ENCODE measurements at places on chromosomes 7 and 10. TPM values are rescaled to one million over a fixed set of nuclear protein-coding genes. Genes with fewer than 3 reads are reported as not detected.

Gene ITGB8
- total RNA-seq = 0.05 TPM

Gene UCN3
- not detected for total RNA-seq

DNA sequence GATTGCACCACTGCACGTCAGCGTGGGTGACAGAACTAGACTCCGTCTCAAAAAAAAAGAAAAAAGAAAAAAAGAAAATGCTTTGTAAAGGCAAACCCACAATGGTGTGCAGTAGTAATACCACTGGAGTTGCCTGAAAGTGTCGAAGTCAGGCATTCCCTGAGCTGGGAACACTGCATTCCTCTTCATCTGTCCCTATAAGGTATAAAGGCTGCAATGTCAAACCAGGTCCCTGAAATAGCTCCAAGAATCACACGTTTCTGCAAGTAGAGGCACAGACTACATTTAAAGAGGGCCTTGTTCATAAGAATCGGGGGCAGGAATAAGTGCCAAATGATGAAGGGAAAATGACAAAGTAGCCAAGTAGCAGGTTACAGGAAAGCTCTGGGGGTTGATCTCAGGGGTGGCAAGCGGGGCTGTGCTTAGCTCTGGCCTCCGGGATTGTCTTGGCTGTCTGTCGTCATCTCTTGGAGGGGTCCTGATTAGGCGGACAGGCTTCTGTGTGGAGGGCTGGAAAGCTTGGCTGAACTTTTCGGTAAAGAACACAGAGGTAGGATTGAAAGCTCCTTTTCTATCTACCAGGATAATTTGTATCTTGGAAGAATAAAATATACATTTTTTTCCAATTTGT lies 109.1 kb downstream of the PFKFB3 start:
- H3K4me1 ChIP-seq = peaks cover 10% of the 10 kb centered on the region
- H3K27me3 ChIP-seq = no peaks in the 10 kb centered on the region
- no peak overlapping the region for H3K27ac ChIP-seq

DNA sequence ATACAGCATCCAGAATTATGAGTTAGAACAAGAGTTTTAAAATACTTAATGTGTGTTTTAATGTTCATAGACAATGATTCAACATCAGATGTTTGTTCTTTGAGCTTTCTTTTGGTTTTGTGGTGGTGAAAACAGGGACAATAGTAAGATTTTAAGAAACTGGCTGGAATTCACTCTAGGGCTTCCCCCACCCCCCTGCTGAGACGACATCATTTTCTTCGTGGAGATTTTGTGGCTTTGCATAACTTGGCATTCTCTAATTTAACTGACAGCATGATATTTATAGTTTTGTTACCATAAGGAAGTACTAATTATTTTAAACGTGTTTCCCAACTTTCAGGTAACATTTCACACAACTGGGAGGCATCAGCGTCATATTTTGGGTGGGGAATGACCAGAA lies 184.1 kb downstream of the BICC1 start:
- H3K27ac ChIP-seq = no peak overlapping the region
- no peak overlapping the region for H3K4me3 ChIP-seq
- no peaks in the 10 kb centered on the region for H3K4me1 ChIP-seq
- H3K36me3 ChIP-seq = no peaks in the 10 kb centered on the region
- H3K27me3 ChIP-seq = no peaks in the 10 kb centered on the region

GRCh38 chr10:77240041-77240652 lies 397.5 kb downstream of the KCNMA1 start:
- H3K36me3 ChIP-seq = no peaks in the 10 kb centered on the region
- DNase-seq = no peak
- H3K4me3 ChIP-seq = no peak overlapping the region
- no peak overlapping the region for H3K27ac ChIP-seq
- H3K27me3 ChIP-seq = no peaks in the 10 kb centered on the region
- H3K4me1 ChIP-seq = no peaks in the 10 kb centered on the region

DNA sequence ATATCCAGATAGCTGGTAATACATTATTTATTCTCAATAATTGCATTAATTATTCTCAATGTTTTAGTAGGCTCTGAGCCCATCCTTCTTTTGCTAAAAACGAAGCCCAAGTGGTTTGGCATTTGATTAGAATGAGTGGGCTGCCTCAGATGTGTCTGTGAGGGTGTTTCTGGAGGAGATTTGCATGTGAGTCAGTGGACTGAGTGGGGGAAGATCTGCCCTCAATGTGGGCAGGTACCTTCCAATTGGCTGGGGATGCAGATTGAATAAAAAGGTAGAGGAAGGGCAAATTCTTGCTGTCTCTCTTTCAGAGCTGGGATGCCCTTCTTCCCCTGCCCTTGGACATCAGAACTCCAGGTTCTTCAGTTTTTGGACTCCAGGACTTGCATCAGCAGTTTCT lies 290.6 kb upstream of the SMIM30 start:
- H3K36me3 ChIP-seq = no peaks in the 10 kb centered on the region
- no peak for DNase-seq
- H3K27ac ChIP-seq = no peak overlapping the region
- no peak overlapping the region for H3K4me3 ChIP-seq

DNA sequence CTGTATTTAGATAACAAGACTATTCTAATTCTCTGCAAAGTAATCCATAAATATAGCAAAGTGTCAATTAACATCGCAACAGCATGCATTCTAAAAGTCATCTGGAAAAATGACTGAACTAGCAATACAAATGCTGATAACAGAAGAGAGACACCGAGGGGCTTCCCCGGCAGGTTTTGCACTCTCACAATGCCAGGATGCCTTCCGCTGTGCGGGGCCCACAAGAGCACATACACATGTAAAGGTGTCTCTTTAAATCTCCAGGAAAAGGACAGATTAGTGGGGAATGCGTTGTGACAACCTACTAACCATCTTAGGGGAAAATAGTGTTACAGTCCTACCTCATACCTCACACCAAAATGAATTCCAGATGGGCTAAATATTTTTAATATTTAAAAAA lies 86.9 kb downstream of the CXCL12 start:
- no peaks in the 10 kb centered on the region for H3K36me3 ChIP-seq
- peaks cover 2% of the 10 kb centered on the region for H3K27me3 ChIP-seq
- H3K4me1 ChIP-seq = no peaks in the 10 kb centered on the region

DNA sequence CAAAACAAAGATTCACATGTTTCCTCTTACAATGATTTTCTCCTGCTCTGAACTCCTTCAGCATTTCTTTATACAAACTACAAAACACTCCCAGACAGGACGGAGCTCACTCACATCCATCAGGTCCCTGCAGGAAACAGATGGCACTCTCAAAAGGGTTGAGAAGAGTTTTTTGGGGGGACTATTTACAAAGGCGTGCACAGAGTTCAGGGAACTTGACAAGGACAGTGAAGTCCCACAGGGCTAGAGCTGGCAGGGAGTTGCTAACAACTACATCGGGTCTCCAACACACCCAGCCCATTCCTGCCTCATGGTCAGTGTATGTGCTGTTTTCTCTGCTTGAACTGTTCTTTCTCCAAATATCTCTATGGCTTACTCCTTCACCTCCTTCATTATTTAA lies 24.7 kb upstream of the YAE1 start:
- H3K4me3 ChIP-seq = no peak overlapping the region
- H3K36me3 ChIP-seq = no peaks in the 10 kb centered on the region
- H3K27ac ChIP-seq = no peak overlapping the region
- no peaks in the 10 kb centered on the region for H3K4me1 ChIP-seq

Gene AASS
- total RNA-seq = 2.2 TPM

Measured in activated T-helper 2 cell treated with anti-CD3 and anti-CD28 coated beads, Interferon-gamma antibody, Interleukin-2, Interleukin-4, amounts not matched to agents 10 μg/mL and 5 μg/mL and 100 μg/mL, durations not matched to agents 14 hours and 24 hours and 36 hours (primary cell).